ENCODE measurements at places on chromosomes 3 and 15.

DNA sequence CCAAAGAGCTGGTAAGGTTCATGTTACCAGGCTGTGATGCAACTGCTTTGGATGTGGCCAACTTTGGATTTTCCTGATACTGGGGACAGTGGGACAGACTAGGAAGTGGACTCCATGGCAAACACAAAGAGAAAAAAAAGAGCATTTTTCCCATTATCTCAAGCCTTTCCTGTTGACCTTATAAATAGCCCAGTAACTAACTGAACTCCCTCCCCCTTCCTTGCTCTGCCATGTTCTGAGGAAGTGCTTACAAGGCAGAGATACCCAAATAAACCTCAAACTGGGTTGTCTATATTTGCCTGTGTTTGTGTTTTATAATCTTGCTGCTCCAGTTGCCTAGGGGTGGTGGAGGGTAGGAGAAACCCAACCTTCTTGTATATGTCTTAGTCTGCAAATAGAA is 27.3 kb upstream of the SLC9A9 start:
- no peak for DNase-seq

GRCh38 chr3:108328821-108329486 is 32.6 kb downstream of the HHLA2 start:
- DNase-seq: no peak

GRCh38 chr3:96779810-96780209 is 34.6 kb upstream of the EPHA6 start:
- no peak for DNase-seq

DNA sequence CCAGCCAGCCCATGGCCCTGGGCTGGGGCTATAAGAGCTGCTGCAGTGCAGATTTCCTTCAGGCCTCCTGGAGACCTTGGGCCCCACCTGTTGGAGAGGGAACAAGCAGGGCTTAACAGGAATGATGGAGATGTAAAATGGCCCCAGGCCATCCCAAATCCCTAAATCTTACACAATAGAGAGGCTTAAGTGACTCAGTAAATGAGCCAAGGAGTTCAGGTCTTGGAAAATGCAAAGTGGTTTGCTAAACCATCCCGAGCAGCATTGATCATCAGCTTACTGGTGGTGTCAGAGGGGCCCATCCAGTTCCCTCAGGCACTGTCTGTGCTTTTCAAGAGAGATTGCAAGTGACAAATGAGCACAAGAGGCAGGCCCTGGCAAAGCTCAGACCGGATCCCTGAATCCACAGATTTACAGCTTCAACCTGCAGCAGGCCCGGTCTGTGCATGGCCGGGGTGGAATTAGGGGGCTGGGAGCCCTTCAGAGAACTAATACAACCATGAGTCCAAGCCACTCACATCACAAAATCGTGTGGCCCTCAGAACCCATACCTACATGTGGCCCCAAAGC is 325.4 kb downstream of the UACA start:
- no peak for DNase-seq

DNA sequence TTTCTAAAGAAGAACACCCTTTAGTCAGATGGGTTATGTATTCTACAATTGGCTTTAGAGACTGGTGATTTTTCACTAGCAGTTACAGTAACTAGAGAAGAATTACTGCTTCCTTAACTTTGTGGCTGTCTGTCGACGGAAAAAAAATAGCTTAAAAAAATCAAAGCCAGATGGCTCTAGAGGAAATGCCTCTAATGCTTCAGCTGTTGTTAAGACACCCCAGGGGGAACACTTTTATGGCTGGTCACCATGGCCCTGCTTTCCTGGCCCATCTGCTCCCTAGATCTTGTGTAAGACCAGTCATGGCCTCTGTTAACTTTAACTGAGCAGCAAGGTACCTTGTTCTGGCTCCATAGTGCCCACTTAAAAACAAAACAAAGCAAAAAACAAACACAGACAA is 198.6 kb upstream of the PLSCR5 start:
- DNase-seq: no peak

- no peak for DNase-seq
Observed at GRCh38 chr3:53478921-53479664, 15.3 kb upstream of the CACNA1D start.

GRCh38 chr3:71372911-71373637 is 210.5 kb downstream of the FOXP1 start:
- no peak for DNase-seq

DNA sequence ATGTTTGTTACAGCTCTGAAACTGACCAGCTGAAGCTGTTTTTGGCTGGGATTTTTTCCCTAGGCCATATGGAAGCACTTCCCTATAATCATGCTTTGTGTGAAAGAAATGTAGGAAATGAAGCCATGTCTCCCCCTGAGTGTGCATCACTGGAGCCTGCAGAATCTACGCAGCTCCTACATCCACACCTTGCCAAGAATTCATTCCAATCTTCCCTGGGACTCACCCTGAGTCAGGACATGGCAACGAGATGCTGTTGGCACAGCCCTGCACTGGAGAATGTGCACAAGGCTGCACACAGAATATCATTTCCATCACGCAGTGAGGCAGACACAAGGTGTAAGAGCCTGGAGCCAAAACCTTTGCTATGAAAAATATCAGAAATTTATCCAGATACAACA is 189.5 kb downstream of the ADAMTSL3 start:
- no peak for DNase-seq

GRCh38 chr15:78307976-78308375 is 8.6 kb upstream of the SKIC8 start:
- no peak for DNase-seq

DNA sequence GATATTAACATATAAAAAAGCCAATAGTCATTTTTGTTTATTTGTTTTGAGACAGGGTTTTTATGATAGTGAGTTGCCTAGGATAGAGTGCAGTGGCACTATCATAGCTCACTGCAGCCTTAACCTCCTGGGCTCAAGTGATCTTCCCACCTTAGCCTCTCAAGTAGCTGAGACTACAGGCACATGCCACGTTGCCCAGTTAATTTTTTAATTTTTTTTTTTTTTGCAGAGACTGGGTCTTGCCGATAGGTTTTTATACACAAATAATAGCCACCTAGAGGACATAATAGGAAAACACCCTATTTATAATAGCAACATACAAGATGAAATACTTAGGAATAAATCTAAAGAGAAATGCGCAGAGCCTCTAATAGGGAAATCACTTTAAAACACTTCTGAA is 13.3 kb downstream of the EIF3J start:
- no peak for DNase-seq

DNA sequence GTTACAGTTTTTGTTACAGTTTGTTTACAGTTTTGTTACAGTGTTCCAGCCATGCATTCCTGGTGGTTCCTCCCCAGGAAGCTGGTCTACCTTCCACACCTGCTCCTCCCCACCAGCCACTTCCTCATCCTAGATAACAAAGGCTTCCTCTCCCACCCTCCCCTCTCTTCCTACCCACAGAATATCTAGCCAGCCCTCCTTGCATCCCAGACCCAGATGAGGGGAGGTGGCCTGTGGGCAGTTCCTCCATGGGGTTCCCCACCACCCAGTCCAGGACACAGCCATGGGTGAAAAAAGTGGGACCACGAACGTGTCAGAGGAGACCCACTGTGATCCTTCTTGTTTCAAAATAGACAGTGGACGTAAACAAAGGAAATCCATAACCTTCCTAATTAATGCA is 122.8 kb upstream of the ABHD17C start:
- no peak for DNase-seq

DNA sequence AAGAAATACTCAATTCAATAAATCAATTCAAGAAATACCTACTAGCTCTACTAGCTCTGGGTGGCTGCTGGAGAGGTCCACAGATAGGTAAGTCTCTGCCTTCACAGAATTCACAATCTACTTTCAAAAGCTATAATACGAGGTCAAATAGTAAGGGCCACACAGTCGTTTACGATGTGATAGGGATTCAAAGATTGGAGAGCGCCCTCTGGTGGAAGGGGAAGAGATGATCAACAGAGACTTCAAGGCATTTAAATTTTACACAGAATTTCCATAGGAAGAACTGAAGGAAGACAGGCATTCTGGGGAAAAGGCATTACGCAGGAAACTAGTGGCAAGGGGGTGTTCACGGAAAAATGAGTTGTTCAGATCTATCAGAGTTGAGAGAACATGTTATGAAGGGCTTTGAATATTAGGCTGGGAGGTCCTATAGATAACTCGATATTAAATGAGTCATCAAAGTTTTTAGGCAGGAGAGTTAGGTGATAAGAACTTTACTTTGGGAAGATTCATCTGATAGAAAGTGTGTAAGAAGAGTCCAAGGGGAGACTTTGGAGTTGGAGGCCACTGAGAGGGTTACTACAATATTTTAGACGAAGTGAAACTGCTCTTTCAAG is 128.8 kb downstream of the FRMD5 start:
- peak; percentile 22 for DNase-seq

- DNase-seq: peak; percentile 23
Observed at GRCh38 chr3:53269888-53270880, 14.4 kb upstream of the TKT start.

DNA sequence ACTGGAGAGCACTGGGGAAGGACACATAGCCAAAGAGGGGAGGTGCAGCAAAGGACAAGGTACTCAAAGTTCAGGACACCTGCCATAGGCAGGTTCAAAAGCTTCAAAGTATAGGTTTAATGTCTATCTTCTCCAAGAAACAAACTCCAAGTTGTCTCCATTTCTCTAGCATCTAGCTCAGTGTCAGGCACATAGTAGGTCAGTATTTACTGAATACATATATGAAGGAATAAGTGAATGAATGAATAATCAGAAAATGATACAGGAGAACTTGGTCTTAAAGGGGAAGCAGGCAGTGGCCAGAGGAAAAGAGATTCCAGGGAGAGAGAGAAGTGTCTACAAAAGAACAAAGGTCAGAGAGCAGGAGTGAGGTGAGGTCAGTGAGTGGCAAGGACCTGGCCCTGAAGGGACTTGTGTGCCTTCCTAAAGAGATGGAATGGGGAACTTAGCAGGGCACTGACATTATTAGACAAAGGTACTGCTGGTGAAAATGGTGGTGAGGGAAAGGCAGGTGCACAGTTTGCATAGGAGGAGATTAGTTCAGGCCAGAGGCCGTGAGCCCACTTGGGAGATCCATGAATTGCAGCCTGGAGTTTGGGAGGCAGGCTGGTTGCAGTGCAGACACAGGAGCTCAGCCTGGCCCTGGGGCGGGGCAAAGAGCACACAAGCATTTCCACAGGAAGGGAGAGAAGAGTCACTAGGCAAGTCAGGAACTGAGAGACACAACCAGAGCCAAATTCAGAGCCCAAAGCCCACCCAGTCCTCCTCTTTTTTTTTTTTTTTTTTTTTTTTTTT is 21.4 kb downstream of the TBC1D2B start:
- DNase-seq: no peak

- DNase-seq: no peak
Observed at GRCh38 chr3:72036899-72037298, 252.0 kb upstream of the PROK2 start.

GRCh38 chr15:49278751-49279150 is 108.7 kb downstream of the GALK2 start:
- DNase-seq: no peak

Measured in NCI-H1436 treated with DMSO at 0.1 percent for 48 hours (cell line).